ENCODE measurements at places on chromosomes 5 and 9.

DNA sequence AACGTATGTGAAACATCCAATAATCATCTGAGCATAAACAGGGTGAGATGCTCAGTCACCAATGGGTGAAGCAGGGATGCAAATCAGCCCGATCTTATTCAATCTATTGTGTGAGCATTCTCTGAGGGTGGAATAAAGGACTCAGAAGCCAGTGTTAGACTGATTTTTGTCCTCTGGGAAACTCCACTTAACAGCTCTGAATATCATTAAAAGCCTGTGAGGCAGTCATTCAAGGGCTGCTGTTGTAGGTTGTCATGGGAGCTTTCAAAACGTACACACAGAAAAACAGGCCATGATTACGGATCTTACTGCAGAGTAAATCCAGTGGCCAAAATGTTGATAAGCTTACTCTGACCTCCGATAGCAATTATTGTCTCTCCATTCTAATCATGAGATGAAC, 266.5 kb upstream of the EFNA5 start:
- DNase-seq = no peak

- DNase-seq = no peak
Measured at GRCh38 chr5:140796718-140797095, 2.1 kb downstream of the PCDHA2 start.

DNA sequence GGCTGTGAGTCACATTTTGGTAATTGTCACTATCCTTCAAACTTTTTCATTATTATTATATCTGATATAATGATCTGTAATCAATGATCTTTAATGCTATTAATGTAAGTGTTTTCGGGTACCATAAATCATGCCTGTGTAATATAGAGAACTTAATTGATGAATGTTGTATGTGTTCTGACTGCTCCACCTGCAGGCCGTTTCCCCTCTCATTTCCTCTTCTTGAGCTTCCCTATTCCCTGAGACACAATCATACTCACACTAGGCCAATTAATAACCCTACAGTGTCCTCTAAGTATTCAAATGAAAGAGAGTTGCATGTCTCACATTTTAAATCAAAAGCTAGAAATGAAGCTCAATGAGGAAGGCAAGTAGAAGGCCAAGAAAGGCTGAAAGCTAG, 420.9 kb upstream of the SGCD start:
- no peak for DNase-seq

DNA sequence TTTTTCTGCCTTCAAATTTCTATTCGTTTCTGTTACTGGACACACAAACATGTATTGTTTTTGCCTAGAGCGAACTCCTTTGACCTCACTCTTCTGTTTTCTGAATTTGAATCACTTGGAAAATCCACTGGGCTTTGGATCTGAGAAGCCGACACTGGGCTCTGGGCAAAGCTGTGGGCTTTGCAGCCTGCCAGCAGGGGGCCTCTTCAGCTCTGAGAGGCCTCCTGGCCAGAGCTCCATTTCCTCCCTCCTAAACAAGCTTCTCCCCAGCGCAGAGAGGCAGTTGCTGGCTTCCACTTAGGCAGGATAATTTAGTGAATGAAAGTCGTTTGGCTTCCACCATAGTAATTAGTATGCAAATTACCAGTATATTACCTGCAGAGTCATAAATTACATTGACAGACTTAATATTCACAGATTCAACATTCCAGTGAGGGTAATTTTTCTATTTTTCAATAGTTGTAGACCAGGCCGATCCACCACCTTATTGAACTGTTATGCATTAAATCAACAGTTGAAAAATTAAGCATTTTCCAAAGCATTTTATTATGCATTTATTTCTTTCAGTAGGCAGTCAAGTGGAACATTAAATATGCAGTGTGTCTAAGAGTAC, 104.0 kb upstream of the ZNF366 start:
- DNase-seq = peak; percentile 73

GRCh38 chr5:174317256-174317894, 271.9 kb downstream of the NSG2 start:
- peak; percentile 65 for DNase-seq

DNA sequence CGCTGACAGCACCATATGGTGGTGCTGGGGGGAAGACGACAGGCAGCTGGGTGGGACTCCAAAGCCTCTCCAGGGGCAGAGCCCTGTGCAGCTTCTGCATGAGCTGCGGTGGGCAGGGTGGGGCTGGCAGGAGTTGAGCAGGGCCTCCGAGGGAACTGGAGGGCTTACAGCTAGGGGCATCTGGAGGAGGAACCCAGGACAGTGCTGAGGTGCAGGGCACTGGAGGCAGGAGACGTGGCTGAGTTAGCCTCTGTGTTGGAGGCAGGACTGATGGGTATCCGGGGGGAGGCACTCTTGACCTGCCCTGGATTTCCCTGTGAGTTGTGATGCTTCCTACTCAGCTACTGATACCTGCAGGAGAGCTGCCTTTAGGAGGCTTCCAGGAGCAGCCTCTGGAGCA, 45.0 kb downstream of the TENT4A start:
- no peak for DNase-seq

DNA sequence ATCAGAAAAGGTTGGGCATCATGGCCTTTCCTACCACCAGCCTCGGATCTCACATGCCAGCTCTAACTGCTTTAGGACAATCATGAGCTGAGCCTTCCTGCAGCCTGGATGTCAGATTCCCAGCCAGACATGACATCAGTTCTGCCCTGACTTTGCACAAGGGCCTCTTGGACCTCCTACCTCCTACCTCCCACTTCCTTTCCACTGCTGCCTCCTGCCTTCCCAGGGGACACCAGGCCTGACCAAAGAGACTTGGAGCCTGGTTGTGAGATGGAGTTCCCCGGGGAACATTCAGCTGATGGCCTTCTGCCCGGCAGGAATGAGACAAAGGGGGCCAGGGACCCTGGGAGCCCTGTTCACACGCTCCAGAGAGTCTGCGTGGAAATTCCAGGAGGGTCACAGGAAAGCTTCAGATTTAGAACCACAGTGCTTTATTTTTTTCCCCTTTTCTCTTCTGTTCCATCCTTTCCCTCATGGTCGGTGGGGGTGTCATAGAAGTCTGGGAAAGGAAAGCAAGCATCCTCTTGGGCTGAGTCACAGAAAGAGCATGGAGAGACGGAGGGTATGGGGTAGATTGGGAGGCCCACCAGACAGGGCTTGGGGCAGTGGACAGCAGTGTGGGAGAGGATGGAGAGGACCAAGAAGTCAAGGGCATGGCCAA, 35.4 kb upstream of the IL17B start:
- no peak for DNase-seq

- DNase-seq = no peak
Measured at GRCh38 chr5:181133083-181133482, 2.1 kb upstream of the OR2V1 start.

DNA sequence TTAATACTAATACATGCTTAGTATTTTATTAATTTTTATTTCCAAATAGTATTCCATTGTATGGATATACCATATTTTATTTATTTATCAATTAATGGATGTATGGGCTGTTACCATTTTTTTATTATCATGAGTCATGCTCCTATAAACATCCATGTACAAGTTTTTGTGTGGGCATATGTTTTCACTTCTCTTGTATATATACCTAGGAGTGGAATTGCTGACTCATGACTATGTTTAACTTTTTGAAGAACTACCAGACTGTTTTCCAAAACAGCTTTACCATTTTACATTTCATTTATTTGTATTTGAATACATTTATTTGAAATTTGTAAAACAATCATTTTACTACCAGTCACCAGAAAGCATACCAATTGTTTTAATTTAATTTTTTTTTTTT, 14.1 kb upstream of the LRRC19 start:
- no peak for DNase-seq

- no peak for DNase-seq
Measured at GRCh38 chr5:10885026-10885425, 124.0 kb upstream of the DAP start.

DNA sequence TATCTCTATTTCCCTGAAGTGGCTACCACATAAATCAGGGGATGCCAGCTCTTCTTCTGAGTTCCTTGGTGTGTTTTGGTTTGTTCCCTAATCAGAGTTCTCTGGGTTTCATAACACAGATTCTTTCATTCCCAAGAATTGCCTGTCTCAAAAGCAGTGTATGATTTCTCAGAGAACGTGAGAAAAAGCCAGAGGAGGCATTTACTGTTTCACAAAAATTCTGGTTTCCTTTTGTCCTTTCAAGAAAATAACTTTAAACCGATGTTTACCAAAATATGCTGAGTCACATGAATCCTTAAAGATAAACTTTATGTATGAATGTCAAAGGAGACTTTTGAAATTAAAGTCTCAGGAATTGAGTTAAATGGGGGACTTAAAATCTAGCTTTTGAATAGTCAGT, 314.3 kb downstream of the EBF1 start:
- no peak for DNase-seq

DNA sequence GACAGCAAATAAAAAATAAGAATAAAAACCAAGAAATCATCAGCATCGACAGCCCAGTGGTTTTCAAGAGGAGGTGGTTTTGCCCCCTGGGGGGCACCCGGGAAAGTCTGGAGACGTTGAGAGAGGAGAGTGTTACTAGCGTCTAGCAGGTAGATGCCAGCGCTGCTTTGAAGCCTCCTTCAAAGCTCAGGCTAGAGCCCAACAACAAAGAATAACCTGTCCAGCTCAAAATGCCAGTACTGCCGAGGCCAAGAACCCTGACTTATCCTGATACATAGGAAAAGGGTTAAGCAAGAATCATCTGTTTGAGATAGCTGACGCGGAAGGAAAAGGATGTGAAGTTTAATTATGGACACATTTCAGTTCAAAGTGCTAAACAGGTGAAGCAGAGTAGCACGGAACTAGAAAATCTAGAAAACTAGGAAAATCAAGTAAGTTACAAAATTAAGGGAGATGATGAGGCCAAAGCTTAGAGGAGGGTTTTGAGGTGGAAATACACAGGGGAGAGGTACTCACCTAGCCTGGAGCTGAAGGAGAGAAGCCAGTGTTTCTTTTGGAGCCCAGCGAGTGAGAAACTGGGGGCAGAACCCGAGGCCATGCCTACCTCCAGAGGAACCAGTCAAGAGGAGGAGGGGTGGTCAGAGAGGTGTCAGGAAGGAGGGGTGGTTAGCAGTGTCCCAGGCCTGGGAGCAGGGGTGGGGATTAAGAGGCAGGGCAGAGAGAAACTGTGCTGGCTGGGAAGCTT, 121.0 kb upstream of the RETREG1 start:
- no peak for DNase-seq

GRCh38 chr5:79842991-79843390, 148.1 kb downstream of the MTX3 start:
- no peak for DNase-seq

DNA sequence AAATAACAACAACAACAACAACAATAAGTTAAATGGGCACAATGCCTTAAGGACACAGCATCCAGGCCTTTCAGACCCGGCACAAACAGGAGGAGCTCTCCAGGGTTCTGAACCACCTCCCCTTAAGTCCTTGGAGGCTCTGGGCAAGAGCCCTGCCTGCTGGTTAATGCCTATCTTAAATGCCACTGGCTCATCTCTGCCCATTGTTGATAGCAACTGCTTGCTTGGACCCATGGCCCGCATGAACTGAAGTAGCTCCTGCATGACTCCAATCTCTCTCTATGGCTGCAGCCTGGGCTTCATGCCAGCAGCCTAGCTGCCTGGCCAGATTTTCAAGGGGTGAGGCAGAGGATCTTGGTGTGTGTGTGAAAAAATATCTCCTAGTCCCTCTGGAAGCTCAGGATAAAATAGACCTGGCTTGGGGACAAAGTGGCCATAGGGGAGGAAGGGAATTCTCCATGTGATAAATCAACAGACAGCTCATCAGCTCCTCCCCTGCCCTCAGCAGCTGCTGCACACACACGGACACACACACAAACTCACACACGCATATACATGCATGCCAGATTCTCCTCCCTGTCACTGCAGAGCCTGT, 27.4 kb downstream of the FAM219A start:
- peak; percentile 84 for DNase-seq

DNA sequence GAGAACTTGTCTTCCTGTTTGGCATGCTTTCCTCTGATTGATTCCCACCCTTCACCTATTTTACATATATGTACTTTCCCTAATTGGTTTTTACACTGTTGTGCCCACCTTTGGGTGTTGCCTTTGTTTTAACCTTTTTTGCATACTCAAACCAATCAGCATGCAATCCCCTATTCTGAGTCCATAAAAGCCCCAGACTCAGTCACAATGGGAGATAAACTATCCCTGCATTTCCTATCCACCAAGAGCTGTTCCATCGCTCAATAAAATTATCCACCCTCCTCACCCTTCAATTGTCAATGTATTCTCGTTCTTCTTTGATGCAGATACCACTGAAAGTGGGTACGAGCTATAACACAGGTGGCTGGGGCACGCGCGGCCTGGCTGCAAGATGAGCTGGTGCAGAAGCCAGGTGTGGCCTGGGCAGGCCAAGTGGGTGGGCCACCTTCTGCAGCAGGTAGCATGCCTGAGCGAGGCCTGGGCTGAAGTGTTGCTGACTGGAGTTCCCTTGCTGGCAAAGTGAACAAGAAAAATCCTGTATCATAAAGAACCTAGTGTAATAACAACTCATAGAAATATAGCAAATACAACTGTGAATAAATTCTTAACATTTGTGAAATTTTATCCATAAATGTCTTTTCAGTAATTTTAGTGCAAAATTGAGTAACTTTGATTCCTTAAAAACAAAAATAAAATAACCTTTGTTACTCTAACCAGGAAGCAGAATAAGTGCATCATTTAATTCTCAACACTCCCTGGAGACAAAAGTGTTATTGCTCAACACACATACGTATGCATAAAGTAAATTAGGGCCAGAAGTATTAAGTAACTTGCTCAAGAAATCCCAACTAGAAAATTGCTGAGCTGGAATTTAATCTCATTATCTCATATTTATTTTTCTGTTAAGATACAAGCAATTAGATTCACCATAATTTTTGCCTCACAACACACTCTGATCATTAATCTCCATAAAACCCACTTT, 685.3 kb upstream of the EDIL3 start:
- DNase-seq = no peak

DNA sequence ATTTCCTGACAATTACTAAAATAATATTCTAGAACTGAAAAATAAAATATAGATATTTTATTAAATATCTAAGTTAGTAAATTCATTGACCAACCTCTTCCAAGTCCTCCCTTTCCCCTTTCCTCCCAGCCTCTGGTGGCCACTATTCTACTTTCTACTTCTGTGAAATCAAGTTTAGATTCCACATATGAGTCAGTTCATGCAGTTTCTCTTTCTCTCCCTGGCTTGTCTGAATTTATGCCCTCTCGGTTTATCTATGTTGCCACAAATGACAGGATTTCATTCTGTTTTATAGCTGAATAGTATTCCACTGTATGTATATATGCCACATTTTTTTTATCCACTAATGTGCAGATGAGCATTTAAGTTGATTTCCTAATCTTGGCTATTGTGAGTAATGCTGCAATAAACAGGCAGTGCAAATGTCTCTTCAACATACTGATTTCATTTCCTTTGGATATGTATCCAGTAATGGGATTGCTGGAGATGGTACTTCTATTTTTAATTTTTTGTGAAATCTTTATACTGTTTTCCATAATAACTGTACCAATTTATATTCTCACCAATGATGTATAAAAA, 52.3 kb downstream of the WDR36 start:
- DNase-seq = no peak

DNA sequence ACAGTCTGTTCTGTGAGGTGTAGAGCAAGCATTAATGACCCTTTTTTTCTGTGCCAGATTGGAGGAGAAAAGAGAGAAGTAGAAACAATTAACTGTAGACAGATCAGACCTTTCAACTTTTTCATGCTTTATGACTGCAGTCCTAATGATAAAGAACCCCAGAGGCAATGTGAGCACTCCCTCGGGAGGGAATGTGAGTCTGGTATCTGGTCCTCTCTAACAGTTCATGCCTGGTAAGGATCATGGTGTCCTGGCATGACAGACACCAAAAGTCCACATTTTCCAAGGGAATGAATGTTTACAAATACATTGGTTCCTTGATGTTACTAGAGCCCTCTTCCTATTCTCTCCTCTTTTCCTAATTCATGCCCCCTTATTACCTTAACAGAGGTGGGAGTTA, 70.3 kb downstream of the MTAP start:
- DNase-seq = no peak

Measured in femur (tissue), 1 donor.